ENCODE measurements at places on chromosomes 3 and 15. TPM values are rescaled to one million over a fixed set of nuclear protein-coding genes. Genes with fewer than 3 reads are reported as not detected.

Gene ASB14
- not detected for total RNA-seq

Gene SPTSSB
- 0.46 TPM for total RNA-seq

Gene FBXO40
- 0.22 TPM for total RNA-seq

Gene SLCO3A1
- total RNA-seq = 5.0 TPM

Gene PEX5L
- 0.60 TPM for total RNA-seq

Gene PPCDC
- total RNA-seq = 10.3 TPM

Gene GOLGA8R
- 3.9 TPM for total RNA-seq

DNA sequence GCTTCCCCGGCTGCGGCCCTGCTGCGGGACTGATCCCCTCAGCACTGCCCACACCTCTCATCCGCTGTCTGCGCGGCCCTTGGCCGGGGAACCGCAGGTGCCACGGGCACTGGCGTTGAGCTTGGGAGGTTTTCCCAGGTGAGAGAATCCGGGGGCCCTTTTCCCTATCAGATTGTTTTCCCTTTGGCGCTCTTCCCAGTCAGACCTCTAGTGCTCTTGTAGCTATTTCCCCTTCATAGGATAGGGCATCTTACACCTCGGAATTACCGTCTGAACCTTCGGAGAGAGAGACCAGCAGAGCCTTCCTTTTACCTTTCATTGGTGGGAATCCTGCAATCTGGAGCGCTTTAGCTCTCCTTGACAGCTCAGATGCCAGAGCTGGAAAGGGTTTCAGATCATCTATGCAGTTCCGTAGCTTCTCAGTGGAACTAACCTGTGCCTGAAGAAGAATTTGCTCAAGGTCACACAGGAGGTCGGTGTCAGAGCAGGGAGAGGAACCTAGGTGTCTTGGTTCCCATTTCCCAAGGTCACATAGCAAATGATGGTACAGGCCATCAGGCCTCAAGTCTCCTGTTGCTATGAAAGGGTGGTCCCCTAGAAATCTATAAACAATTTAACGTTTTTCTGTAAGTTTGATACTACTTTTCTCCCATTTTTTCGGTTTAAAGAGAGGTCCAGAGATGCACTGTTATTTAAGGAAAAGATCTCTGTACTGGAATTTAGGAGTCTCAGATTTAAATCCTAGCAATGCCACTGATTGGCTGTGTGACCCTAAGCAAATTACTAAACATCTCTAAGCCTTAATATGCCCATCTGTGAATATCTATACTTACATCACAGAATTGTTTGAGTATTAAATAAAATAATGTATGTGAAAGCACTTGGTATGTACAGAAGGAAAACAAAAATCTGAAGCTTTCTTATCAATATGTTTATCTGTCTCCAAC is 916 bp downstream of the IDH3A start:
- DNase-seq = no peak

DNA sequence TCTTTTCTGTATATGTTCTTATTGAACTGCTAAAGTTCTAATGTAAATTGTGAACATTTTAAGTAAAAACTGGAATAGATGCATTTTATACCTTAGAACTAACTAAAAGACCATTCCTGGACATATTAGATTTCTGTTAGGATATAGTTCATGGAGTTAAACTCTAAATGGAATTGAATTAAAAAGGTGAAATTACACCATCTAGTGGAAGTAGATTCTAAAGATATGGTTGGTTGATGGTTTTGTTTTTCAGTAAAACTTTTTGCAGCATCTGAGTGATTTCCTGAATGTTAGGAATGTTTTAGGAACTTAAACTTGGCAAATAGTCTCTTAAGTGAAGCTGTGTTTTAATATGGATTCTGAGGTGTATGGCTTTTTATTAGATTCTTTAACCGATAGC is 96.8 kb downstream of the SLMAP start:
- no peak for DNase-seq

GRCh38 chr3:5079761-5080160 is 42.3 kb upstream of the ARL8B start:
- no peak for DNase-seq

- DNase-seq = no peak
Observed at GRCh38 chr3:71885006-71885405, 100.1 kb upstream of the PROK2 start.

DNA sequence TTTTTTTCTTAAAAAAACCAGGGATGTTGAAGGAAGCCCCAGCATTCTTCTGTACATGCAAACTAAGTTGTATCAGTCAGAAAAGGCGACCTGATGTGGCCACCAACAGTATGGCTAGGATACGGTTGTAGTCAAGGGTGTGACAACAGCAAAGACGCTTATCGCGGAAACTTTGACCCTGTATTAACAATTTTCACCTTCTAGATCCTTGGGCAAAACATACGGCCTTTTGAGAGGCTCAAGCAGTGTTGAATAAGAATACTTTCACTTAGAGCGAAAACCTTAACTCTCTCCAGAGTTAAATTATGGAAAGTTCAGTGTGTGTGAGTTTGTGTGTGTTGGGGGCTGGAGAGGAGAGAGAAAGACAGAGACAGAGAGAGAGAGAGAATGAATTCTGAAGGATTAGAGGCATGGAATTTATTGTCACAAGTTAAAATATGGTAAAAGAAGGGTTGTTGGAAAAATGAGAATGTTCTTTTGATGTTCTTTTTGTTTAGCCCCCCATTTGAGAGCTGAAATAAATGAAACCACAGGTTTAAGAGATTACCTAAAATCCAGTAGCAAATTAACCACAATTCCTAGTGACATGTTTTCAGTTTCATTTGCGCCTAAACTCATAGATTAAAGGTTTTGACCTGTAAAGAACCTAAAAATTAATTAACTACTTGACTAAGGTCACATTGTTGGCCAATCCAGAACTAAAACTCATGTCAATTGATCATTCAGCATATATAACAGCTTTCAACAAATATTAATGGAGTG is 9.2 kb downstream of the ALCAM start:
- no peak for DNase-seq

GRCh38 chr3:64674591-64675076 is 13.2 kb downstream of the ADAMTS9 start:
- DNase-seq = no peak

DNA sequence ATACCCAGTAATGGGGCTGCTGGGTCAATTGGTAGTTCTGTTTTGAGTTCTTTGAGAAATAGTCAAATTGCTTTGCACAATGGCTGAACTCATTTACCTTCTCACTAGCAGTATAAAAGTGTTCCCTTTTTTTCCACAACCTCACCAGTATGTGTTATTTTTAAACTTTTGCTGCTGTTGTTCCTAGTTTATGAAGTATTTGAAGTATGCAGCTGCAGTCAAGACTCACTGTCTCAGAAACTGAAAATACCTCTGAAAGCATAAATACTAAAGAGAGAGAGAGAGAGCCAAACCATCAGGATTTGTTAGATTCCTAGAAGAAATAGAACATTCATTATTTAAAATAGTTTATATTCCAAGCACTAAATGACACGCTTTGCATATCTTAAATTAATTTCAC is 764.2 kb downstream of the NTRK3 start:
- DNase-seq = no peak

- DNase-seq = no peak
Observed at GRCh38 chr3:62727536-62727935, 147.7 kb downstream of the CADPS start.

DNA sequence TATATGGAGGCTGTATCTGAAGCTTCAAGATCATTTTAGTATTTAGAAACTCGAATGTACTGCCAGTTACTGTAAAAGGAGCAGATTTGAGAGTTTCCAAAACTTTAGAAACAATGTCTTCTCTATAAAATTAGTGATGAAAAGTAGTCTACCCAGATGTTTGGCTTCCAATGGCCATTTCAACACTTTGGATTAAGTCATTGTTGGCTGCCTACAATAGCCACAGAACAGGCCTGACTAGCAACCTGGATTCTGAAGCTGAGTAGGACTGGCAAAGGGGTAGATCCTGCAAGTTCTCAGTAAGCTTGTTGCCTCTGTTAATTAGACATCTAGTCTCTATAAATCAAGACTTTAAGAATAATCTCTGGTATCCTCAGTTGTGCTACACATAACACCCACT is 239.0 kb upstream of the KCNMB2 start:
- no peak for DNase-seq

DNA sequence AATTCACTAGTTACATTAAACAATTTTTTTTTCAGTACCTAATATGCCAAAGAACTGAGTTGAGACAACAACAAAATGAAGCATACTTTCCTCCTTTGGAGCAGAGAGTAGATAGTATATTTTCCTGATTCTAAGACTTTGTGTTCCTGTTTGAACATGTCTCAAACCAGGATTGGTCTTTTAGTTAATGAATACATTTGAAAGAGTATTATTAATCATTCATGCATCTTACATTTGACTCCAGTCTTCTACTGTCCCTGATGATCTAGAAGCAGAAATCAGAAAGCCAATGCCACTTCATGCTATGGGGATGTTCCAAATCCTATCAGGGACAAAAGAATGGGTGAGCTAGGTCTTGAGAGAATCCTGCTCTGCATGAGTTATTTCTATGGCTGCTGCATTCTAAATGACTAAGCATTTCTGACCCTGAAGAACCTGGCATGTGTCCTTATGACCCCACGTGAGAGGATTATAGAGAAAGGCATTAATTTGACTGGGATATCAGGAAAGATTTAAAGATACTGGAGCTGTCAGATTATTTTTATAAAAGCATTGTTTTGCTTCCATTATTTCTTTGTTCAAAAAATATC is 32.9 kb upstream of the MBNL1 start:
- DNase-seq = no peak

DNA sequence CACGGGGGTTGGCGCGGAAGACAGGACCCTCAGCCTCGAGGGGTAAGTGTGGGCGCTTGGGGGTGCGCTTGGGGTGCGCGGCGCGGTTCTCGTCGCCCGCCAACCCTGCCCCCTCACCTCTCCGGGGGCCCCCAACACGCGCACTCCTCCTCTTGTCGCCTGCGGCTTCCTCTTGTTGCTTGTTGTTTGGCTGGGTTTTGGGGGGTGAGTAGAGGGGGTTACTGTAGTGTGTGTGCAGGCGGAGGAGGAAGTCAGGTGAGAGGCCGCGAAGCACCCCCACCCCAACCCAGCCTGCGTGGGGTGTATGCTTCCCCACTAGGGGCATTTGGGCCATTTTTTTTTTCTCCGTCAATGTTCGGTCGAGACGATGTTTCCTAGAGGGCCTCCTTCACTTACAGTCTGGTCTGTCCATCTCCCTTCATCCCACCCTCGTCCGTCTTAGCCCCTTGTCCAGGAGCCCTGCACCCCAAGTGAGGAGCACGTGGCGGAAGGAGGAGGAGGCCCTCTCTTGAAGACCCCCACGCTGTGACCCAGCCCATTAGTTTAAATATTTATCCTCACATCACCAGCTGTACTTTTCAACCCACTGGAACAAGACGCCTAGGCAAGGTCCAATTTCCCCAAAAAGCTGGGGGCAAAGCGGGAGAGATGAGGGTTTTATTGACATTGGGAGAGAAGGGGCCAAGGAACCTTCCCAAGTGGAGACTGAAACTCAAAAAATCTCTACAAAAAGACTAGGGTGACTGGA is 20.4 kb upstream of the SATB1 start:
- DNase-seq = no peak

GRCh38 chr3:185052631-185053030 is 100.2 kb downstream of the C3orf70 start:
- no peak for DNase-seq

DNA sequence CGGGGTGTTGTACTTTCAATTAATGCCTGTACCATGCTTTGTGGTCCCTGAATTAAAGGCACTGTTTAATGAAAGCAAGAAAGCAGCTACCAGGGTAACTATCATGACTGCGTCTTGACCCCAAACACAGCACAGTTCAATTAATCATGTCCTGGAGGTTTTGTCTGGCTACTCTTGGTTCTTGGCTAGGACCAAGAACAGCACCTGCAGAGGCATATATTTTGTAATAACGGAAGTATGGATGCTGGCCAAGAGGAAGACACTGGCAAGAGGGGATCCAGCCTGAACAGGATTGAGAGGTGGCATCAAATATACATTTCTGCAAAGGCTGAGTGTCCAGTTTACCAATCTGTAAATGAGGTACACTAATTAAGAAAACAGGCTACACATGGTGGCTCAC is 119.9 kb downstream of the FOXP1 start:
- no peak for DNase-seq

DNA sequence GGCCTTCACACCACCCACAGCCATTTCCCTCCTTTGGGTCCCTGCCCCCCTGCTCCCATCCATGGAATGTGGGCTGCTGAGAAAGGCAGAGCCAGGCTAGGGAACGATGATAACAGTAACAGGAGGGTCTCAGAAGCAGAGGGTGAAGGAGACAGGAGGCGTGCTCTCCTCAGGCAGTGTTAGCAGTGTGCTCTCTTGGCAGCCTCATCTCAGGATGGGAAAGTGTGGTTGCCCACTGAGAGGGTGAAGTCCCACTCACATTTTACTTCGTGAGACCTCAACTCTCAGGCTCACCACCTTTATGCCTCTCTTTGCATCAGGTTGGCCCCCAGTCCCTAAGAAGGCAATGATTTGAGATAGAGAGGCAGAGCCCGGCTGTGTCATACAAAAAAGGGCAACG is 24.5 kb downstream of the TIGIT start:
- no peak for DNase-seq

DNA sequence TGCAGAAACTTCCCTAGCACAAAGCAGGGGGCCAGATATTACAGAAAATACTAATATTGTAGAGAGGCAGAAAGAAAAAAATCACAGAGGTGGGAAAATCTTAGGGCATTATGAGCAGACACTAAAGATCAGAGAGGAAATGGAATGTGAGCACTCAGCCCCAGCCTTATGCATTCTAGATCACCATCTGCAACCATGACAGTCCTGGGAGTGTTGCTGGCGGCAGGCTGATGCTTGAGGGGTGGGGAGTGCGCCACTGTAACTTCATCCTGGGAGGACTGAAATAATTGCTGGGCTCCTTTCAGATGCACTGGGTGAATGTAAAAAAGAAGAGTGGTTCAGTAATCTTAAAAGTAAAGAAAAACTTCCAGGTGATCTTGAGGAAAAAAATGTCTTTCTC is 427.6 kb upstream of the SEMA6D start:
- DNase-seq = no peak

DNA sequence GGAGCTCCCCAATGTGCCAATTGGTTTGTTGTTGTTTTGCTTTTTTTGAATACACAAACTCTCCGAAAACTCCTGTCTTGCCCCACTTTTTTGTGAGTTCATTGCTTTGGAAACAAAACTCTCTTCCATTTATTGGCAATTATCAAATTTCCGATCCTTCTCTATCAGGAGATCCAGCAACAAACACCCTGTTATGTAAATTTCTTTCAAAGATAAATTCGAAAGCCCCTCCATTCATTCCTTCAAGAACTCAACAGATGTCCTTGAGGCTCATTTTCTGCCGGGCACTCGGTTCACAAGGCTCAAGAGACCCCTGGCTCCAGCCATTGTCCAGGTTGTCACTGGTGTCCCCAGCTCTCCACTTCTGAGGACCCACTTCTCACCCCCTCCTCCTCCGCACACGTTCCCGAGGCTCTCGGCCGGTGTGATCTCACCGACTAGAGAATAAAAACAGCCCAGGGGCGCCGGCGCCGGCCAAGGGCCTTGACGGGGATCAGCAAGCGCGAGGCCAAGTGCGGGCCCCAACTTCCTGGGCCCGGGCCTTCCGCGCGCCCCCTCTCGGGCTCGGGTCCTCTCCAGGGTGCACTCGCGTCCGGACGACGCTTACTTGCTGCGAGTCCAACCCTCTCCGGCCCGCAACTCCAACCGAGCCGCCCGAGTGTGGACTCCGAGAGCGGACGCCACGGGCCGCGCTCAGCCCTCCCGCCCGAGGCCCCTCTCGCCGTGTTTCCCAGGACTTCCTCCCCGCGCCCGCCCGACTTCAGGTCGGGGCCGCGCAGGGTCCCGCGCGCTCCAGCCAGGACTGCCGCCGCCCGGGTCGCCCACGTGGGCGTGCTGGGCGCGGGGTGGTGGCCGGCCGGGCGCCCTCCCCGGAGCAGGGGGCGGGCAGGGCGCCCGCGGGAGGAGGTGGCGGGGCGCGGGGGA is 533 bp upstream of the SMAD3 start:
- DNase-seq = no peak

All from ovary (tissue), 10 donors.